Activated CD4-positive, alpha-beta T cell treated with anti-CD3 and anti-CD28 coated beads, Interleukin-2, amount 10 ng/mL, durations not matched to agents 7 days and 5 days (primary cell): ENCODE measurements at places on chromosomes 5 and 9.

GRCh38 chr9:2378266-2378665 lies 243.3 kb upstream of the VLDLR start:
- no peaks in the 10 kb centered on the region for H3K36me3 ChIP-seq
- no peak overlapping the region for H3K27ac ChIP-seq
- peaks cover 5% of the 10 kb centered on the region for H3K27me3 ChIP-seq

GRCh38 chr9:24333629-24334028 lies 212.1 kb downstream of the IZUMO3 start:
- H3K4me1 ChIP-seq: no peaks in the 10 kb centered on the region
- DNase-seq: no peak
- H3K4me3 ChIP-seq: no peak overlapping the region
- no peaks in the 10 kb centered on the region for H3K27me3 ChIP-seq
- H3K27ac ChIP-seq: no peak overlapping the region
- no peaks in the 10 kb centered on the region for H3K36me3 ChIP-seq

DNA sequence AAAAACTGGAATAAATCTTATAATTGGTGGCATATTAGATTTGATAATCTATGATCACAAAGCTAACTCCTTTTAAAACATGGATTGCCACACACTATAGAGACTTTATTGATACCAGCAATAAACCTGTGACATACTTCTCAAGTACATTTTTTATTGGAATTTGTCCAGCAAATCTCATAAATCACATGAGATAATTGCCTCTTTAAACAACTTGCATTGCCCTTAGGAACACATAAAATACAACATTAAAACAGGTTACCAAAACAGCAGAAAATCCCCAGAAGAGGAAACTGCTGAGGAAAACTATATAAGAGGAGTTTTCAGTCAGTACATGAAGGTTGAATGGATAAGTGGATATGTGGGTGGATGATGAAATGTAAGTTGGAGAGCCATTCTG lies 124.6 kb downstream of the SNCAIP start:
- no peak overlapping the region for H3K27ac ChIP-seq
- H3K4me1 ChIP-seq: no peaks in the 10 kb centered on the region
- H3K36me3 ChIP-seq: no peaks in the 10 kb centered on the region
- H3K27me3 ChIP-seq: no peaks in the 10 kb centered on the region

GRCh38 chr9:134396825-134397224 lies 70.6 kb downstream of the RXRA start:
- peaks cover 37% of the 10 kb centered on the region for H3K4me1 ChIP-seq
- DNase-seq: peak; percentile 52
- peak overlapping the region; percentile 83 for H3K27ac ChIP-seq
- H3K4me3 ChIP-seq: peak overlapping the region; percentile 49
- H3K27me3 ChIP-seq: peaks cover 1% of the 10 kb centered on the region
- H3K36me3 ChIP-seq: no peaks in the 10 kb centered on the region

DNA sequence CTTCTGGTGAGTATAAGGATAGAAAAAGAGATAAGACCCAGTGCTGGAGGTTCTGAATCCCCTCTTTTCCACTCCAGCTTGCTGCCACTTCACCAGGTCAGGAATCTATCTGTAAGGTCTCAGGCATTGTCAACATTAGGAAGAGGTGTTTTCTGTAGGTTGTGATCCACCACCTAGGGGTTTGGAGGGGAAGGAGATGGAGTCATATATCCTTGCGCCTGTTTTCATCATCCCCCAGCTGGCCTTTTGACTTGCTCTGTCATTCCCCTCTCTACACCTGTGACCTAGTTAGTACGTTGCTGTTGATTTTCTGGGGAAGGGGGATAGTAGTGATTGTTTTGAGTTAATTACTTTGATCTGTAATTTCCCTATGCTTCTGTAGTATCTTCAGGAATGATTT lies 20.5 kb downstream of the SPINK5 start:
- H3K27ac ChIP-seq: no peak overlapping the region
- H3K4me1 ChIP-seq: no peaks in the 10 kb centered on the region
- DNase-seq: no peak
- no peaks in the 10 kb centered on the region for H3K36me3 ChIP-seq

- no peak for DNase-seq
- H3K27me3 ChIP-seq: no peaks in the 10 kb centered on the region
- H3K36me3 ChIP-seq: peaks cover 10% of the 10 kb centered on the region
- peaks cover 37% of the 10 kb centered on the region for H3K4me1 ChIP-seq
- peak overlapping the region; percentile 99 for H3K4me3 ChIP-seq
Measured at GRCh38 chr9:26893030-26893676, 551 bp upstream of the CAAP1 start.

GRCh38 chr5:85108471-85108870 lies 723.8 kb upstream of the EDIL3 start:
- H3K27ac ChIP-seq: no peak overlapping the region
- no peaks in the 10 kb centered on the region for H3K27me3 ChIP-seq
- no peak overlapping the region for H3K4me3 ChIP-seq
- no peaks in the 10 kb centered on the region for H3K4me1 ChIP-seq
- no peak for DNase-seq
- H3K36me3 ChIP-seq: no peaks in the 10 kb centered on the region

DNA sequence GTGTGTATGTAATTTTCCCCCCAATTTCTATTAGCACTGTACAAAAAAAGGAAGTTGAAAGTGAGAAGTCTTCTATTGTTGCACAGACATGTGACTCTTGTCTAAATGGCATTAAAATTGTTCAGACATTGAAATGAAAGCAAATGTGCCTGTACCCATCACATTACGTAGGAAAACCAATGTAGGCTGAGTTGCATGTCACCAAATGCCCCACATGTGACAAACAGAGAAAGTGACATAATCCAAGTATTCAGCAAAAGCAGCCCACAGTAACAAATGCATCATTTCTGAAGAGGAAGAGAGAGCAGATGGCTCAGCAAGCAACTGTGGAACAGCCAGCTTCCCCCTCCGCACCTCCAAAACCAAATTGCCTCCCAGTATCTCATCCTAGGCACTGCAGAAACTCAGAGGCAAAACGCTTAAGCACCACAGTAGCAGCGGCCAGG lies 161.5 kb upstream of the NR4A3 start:
- peaks cover 3% of the 10 kb centered on the region for H3K4me1 ChIP-seq
- H3K4me3 ChIP-seq: no peak overlapping the region
- DNase-seq: no peak
- H3K27ac ChIP-seq: no peak overlapping the region
- H3K36me3 ChIP-seq: no peaks in the 10 kb centered on the region
